ENCODE measurements at places on chromosomes 11 and 22.
A peak's percentile ranks its signal among the peaks of the same experiment; 100 is the strongest.

DNA sequence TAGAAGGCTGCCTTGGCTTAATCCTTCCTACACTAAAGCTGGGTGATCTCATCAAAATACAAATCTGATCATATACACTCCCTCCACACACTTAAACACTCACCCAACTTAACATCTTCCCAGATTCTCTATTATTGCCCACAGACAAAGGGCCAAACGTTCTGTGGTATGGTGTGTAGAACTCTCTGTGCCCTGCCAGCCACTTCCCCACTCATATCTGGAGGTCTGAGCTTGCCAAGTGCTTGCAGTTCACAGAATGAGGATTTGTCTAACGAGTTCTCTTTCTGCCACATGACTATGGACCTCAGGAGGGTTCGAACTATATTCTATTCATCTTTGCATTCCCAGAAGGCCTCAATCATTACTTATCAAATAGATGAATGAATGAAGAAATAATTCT, 77.6 kb downstream of the MPPED2 start:
- DNase-seq = no peak

GRCh38 chr22:21797444-21798221, 62.0 kb upstream of the YPEL1 start:
- DNase-seq = no peak

DNA sequence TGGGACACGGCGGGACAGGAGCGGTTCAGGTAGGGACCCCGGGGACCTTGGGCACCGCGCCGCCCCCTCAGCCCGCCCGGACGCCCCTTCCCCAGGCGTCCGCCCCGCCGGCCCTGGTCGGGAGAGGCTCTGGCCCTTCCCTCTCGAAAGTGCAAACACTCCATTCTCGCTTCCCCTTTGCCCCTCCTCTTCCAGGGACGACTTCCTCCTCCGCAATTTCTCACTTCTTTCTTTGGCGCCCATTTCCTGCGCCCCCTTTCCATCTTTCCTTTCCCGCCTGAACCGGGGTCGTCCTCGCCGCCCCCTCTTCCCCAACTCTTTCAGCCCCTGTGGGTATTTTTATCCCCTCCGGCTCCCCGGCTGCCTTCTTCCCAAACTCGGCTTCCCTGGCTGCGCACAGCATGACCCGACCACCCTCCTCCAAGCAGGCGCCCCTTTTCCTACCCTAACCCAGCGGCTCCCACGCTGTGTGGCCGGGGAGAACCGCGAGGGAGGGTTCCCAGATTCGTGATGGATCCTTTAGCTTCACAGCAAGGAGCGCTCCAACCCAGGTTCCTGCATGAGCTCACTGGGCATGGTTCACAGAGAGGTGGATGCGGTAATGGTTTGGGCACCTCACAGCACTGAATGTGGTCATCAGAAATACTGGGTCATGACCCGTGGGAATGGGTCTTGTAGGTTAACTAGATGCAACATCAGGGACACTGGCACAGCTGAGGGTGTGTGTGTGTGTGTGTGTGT, 689 bp downstream of the RAB39A start:
- DNase-seq = peak; percentile 64

GRCh38 chr22:37414288-37414687, 13.0 kb downstream of the ELFN2 start:
- no peak for DNase-seq

- no peak for DNase-seq
Observed at GRCh38 chr22:24305260-24305692, 34.6 kb downstream of the SPECC1L start.

DNA sequence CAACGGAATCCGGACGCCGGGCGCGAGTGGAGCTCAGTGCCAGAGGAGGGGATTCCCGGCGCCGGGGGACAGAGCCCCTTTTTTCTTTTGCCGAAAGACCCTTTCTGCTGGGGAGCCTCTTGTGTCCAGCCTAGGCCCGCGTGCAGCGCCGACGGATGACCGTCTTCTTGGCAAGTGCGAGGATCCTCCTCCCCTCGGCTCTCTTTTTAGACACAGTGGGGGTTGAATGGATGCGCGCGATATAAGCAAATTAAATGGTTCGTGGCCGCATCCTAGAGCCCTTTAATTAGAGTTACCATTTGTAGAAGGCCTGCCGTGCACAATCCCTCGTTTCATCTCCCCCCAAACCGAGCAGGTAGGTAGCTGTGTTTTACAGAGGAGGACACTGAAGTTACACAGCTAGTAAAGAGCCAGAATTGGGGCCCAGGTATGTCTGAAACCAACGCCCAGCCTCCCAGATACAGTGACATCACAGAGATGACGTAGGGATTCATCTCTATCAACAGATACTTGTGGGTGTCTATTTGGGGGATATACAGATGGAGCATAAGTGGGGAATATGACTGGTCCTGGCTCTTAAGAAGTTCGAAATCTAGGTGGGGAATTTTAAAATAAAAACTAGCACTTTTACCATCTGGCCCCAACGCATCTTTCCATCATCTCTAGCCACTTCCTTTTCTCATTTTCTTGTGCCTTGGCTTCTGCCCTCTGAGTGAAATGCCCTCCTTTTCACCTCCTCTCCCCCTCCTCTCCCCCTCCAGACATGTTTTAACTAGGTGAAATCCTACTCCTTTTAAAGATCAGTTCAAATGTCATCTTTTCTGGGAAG, 875 bp downstream of the TCP11L1 start:
- no peak for DNase-seq

GRCh38 chr11:76166314-76166713, 40.0 kb downstream of the WNT11 start:
- DNase-seq = peak; percentile 18

DNA sequence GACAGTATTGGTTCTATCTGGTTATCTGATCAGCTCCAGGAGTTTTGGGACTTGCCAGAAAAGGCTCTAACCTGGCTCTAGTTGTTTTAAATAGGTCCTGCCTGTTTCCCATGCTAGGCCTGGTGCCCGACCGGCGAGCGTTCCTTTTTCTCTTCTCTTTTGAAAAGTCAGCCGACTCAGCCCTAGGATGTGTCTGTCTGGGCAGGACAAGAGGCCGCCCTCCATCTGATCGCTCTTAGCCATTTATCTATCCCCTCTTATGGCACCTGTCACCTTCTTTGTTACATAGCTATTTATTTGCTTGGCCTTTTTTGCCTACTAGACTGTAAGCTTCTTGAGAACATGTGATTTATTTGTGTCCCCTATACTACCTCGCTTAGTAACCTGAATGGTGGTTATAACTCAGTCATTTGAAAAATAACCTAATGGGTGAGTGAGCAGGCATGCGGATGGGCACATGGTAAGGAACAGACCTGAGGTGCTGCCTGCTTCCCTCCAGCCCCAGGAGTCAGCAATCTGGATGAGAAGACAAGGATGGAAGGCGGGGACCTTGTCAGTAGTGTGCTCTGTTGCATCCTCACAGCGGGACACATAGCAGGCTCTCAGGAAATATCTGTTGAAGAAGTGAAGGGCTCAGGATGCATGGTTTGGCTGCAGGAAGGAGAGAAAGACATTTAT, 108.4 kb downstream of the ZBTB16 start:
- no peak for DNase-seq

DNA sequence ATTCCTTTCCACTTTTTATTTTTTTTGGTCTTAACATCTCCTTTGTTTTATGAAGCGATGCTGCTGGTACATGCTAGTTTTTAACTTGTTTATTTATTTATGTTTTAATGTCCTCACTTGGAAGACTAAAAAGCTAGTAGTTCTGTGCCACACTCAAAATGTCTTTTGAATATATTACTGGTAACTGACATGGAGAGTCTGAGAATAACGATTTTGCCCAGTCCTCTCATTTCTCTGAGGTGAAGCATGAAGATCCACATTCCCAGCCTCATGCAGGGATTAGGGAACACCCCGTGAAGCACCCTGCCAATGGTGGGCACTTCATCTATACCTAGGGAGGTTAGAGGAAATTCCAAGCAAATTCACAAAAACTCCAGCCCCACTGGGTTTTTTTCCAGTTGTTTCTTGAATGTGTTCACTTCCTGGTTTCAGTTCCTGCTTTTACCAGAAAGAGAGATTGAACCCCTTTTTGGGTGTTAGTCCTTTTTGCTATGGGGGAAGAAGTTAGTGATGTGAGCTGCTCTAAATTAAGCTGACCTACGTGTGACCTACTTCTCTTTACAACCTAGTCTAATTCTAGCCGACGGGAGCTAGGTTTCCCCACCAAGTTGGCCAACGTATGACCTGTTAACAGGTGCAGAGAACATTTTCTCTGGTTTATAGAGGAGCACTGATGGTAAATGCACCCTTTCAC, 106.1 kb downstream of the SLC1A2 start:
- DNase-seq = no peak

DNA sequence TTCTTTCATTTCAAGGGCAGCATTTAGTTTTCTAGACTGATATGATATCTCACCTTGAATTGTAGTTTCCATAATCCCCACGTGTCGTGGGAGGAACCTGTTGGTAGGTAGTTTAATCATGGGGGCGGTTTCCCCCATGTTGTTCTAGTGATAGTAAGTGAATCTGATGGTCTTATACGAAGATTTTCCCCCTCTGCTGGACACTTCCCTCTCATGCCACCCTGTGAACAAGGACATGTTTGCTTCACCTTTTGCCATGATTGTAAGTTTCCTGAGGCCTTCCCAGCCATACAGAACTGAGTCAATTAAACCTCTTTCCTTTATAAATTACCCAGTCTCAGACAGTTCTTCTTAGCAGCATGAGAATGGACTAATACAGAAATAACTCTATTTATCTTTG, 851.1 kb upstream of the FAT3 start:
- no peak for DNase-seq

DNA sequence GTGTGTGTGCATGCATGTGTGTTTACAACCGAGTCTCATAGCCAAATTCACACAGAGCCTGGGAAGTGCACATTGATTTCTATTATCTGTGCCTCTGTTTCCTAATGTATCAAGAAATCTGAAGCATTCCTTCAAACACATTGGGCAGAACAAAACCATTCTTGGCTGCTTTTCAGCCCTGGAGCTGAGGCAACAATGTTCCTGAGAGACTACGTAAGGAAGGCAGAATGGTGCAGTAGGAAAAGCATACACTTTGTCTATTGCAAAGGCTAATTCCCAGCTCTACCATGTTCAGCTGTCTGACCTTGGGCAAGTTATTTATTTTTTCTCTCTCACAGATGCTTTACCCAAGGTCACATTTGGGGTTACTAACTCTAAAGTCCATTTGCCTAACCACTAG, 575.5 kb downstream of the SOX6 start:
- no peak for DNase-seq

GRCh38 chr11:70505761-70506657, 107.7 kb downstream of the CTTN start:
- no peak for DNase-seq

DNA sequence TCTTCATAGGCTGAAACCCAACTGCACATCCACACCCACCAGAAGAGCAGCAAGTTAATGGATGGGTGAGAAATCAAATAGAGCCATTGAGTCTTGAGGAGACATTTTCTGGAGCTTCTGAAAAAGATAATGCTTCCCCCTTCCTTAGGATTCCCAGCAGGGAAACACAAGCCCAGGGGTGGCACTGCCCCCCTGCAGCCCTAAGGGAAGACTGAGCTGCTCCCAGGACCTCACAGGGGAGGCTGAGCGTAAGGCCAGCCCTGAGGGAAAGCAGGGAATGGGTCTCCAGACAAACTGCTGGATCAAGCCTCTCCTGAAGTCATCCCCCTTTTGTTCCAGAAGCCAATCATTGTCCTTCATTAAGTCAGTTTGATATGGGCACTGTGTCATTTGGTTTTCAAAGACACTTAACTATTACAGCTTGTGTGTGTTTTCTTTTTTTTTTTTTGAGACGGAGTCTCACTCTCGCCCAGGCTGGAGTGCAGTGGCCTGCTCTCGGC, 15.1 kb downstream of the LTO1 start:
- DNase-seq = no peak

DNA sequence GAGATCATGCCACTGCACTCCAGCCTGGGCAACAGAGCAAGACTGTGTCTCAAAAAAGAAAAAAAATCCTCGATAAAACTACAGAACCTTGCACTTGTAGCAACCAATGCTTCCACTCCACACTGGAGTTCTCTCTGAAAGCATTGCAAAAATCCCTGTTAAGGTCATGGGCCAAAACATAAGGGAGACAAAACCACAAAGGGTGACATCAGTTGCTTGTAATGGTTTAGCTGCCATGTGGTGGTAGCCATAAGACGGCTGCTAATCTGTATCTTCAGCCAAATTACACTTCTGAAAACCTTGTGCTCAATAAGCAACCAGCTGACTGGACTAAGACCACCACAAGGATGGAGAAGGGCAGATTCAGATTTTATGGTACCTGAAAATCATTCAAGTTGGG, 20.6 kb upstream of the TPH1 start:
- no peak for DNase-seq

DNA sequence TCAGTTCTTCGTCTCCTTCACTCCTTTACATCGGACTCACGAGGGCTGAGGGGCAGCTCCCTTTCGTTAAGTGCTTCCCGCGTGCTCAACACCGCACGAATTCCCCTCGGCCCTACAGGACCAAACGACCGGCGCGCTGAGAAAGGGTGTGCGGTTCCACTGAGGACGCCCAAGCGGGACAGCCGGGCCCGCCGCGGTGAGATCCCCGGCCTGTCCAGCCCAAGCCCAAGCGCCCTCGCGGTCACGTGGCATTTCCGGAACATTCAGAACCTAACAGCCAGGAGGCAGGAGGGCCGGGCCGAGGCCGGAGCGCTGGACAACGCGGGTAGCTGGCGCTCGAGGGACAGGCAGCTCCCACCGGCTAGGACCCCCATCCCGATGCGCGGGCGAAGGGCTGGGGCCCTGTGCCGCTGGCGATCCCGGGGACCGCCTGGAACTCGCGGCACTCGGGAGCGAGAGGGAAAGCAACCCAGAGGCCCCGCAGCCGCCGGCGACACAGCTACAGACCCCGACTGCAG, 737 bp upstream of the STIP1 start:
- peak; percentile 80 for DNase-seq

DNA sequence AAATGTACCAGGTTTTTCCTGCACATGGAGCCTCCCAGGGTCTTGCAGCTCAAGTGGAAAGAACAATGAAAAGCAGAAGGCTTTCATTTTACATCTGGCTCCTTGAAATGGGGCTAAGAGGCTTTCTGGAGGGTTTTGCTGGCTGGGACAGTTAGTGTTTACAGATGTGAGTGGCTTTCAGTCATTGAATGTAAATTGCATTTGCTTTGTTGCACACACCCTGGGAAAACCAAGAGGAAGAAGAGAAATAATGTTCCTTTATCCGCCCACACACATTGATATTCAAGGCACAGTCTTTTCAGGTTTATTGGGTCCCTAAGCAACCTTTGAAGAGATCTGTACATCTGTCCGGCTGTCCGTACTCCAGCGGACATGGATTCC, 144.5 kb downstream of the SPON1 start:
- DNase-seq = no peak

DNA sequence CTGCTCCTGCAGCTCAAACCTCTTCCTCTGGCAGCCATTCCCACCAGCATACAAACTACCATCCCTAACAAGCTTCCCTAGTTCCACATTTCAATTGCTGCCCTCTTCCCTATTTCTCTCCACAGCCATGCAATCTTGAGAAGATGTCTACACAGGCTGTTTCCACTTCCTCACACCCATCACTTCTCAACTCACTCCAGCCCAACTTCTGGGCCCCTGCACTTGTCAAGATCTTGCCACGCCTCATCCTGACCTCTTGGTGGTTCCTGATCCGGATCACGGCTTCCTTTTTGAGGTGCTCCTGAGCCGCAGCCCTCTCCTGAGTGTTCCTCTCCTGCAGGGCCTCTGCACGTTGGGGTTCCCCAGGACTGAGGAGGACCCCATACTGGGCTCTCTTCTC, 22.6 kb downstream of the RPL27A start:
- no peak for DNase-seq

Data from ACHN (cell line).